NAMALWA (cell line): ENCODE measurements at places on chromosomes 1 and 21.

DNA sequence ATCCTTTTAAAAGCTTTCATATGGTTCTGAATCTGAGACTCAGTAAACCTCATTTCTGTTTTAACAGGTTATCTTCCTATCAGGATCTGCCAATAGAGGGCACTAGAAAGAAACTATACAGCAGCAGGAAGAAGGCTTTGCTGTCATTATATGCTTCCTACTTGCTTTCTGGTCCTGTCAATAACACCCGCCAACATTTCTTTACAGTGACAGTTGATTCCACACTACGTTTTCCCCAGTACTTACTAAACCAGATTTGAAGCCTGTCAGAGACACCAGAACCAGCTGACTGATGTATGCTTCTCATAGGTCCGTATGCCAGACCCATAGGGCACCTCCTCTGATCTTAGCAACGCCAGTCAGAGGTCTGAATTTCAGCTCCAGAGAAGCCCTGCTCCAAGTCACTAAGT, 341.0 kb upstream of the NEGR1 start:
- peak; percentile 72 for DNase-seq

DNA sequence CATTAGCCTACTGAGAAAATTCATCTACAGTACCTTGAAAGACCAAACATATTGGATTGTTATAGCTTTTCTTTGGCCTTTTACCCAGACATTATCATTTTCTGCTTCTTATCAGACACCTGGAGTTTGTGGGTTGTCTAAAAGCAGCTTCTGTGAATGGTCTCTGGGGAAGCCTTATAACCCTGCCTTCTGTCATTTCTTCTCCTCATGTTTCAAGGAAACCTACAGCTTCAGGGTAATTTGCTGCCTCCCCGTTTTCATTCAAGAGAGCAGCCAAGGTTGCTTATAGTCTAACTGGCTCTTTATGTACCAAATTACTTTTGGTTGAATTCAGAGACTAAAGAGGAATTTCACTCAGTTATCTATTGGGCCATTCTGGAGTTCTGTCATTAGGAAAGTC, 288.3 kb upstream of the SGIP1 start:
- no peak for DNase-seq

DNA sequence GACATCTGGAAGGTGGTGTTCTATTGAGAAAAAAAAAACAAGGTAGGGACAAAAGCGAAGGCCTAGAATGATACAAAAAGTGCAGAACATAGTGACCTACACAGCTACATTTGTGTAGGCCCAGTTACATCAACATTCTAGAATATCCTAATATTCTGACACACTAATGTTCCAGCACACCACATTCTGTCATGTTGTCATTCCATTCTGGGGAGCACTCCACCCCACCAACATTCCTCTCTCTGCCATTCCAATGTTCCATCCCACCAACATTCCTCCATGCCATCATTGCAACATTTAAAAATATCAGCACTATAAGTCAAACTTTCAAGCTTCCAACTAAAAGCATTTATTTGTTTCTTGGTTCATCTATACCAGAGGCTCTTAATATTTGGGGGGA, 28.5 kb downstream of the COA7 start:
- DNase-seq: no peak

DNA sequence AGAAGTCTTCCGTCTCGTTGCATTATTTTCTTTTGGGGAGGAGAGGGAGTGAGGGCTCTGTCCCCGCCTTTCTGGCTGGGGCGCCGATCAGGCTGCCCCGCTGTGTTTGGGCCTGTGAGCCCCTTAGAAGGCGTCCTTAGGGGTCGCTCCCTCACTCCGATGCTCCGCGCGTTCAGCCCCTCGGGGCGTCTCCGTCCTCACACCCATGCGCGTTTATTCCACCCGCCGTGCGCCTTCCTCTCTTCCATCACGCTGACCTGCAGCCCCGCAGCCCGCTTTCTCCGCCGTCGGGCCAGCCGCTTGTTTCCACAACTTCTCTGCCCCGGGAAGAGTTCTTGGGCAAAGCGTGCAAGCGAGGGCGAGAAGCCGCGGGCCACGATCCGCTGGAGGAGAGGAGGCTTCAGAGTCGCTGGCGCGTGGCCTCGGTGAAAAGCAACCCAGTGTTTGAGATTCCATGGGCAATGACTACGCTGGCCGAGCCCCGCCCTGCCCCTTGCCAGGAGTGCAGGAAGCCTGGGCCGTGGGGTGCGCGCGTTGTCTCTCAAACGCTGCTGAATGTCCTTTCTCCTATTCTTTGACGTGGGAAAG, 27.7 kb downstream of the TRIM11 start:
- no peak for DNase-seq

GRCh38 chr21:33128538-33128937, 58.6 kb downstream of the OLIG1 start:
- DNase-seq: no peak

DNA sequence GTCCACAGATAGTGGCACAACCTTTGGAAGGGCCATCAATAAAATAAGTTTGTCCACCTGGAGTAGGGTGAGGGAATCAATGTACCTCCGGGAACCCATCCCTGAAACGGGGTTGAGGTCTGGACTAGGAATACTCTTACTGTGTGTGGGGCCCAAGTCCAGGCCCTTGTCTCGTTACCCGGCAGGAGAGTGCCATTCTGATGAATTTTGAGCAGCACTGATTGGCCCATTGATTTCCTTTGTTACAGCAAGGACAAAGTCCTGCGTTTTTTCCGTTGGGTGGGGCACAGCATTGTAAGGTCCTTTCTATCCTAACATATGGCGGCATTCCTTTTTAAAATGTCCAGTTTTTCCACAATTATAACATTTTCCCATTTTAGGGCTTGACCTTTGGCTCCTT, 75.2 kb downstream of the AXDND1 start:
- DNase-seq: no peak

DNA sequence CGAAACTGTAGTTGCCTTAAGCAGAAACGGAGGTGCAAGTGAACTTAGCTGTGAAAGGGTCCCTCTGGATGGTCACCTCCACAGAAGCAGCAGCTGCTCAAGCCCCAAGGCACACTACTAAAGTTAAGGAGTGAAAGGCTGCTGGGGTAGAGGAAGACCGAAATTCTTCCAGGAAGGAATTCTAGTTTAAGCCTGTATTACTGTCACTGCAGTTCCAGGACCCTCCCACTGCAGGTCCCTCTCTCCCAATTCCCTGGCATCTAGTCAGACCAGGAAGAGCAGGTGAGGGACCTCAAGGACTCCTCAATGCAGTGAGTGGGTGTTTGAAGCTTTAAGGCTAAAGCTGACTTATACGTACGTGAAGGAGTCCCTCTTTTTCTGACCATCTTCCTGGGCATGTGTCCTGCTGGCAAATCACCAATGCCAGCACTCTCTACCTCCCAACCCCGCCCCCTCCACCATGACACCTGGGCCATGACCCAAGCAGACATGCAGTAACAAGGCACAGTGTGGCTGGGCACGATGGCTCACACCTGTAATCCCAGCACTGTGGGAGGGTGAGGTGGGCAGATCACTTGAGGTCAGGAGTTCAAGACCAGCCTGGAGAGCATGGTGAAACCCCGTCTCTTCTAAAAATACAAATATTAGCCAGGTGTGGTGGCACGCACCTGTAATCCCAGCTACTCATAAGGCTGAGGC, 57.2 kb downstream of the TGFBR3 start:
- no peak for DNase-seq

GRCh38 chr1:108512239-108513043, 47.5 kb upstream of the EEIG2 start:
- peak; percentile 62 for DNase-seq

DNA sequence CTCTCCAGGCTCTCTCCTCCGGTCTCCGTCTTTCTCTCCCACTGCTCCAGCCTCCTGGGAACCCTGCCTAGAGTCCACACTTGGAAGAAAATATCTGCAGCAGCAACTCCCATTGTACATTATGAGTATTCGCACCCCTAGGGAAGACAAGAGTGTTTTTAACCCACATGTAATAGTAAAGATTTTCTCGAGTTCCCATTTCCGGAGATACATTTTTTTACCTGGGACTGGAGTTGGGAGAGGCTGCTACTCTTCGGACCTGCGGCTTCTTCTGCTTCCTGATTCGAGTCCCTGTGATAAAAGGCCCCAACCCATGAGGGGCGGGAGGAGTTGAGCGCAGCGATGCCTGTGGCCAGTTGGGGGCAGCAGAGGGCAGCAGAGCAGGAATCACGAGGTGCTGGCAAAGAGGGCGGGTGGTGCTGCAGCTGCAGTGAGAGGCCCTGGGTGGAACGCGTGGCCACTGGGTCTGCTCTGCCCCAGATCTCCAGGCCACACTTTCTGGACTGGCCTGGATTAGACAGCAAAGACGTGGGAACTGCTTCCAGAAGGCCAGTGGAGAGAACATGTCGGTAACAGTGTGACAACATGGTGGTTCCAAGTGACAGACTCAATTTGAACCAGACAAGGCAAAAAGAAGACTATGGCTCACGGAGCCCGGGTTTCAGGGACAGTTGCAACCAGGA, 221.0 kb upstream of the CSF3R start:
- peak; percentile 84 for DNase-seq

- DNase-seq: no peak
Observed at GRCh38 chr1:179818260-179818659, 59.3 kb downstream of the TOR1AIP2 start.

- no peak for DNase-seq
Observed at GRCh38 chr1:175220853-175221556, 28.4 kb upstream of the KIAA0040 start.

DNA sequence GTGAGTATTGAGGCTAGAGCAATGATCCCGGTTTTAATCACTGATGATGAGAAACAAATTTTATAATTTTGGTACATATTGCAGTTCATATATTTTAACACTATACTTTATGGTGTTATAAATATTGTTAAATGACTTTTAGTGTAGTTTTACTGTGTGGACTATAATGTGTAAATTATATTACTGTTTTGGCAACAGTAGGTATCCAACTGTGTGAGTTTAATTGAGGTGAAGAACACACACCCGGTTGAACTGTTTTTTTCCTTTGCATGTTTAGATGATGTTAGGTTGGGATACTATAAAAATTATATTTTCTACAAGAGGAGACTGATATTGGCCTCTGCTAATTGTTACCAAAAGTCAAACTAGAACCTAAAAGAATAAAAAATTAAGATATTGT, 166.5 kb downstream of the SDCCAG8 start:
- no peak for DNase-seq

DNA sequence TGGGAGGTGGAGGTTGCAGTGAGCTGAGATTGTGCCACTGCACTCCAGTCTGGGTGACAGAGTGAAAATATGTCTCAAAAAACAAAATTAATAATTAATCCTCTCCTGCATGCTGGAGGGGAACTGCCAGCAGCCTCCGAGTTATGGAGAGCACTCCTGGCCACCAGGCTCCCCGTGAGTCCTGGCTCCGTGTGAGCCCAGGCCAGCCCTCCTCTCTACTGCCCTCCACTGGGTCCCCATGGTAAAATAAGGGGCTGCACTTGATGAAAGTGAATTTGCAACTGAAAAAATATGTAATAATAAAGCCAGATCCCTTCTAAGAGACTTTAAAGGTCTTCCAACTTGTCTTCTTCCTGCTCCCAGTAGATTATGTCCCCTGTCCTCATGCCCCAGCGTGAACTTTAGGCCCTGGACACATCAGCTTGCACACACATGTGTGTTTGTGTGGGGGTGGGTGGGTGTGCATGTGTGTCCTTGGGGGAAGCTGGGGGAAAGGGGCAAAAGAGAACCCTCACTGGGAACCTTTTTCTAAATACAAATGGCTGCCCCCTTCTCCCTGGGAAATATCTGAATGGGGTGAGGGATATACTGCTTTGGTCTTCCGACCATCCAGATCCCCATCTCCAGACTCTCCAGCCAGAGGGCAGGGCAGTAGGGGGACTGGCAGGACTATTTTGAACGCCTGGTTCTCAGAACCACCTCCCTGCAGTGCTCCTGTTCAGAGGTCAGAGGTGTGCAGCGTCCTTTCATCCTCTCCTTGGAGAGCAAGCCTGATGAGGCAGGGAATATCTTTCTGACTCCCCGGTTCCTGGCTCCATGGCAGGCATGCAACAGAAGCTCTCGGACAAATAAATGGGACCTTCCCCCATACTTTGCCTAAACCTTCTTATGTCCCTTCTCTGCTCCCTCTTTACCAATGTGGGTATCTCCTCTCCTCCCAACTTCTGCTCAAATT, 26.2 kb downstream of the NEK2 start:
- peak; percentile 60 for DNase-seq

- peak; percentile 93 for DNase-seq
Observed at GRCh38 chr1:31939484-31940329, 1.5 kb upstream of the PTP4A2 start.

DNA sequence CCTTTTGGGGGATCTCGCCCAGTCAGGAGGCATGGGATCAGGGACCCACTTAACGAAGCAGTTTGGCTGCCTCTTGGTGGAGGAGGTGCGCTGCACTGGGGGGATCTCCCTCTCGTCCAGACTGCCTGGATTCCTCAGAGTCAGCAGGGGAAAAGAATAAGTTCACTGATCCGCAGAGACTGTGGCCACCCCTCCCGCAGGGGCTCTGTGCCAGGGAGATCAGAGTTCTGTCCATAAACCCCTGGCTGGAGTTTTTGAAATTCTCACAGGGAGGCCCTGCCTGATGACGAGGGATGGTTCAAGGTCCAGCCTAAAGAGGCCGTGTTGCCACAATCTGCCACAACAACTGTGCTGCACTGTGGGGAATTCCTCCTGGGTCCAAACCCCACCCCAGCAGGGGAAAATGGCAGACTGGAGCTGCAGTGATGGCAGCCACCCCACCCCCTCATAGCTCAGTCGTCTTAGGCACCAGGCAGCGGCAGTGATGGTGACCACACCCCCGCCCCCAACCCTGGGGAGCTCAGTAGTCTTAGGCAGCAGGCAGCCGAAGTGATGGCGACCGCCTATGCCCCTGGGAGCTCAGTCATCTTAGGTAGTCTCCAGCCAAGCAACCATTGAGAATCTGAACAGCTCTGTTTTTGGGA, 273.8 kb upstream of the USP25 start:
- DNase-seq: no peak

- DNase-seq: no peak
Observed at GRCh38 chr1:186802388-186802787, 26.4 kb upstream of the PLA2G4A start.

- DNase-seq: no peak
Observed at GRCh38 chr1:104463126-104463697, 713.5 kb downstream of the AMY1C start.

DNA sequence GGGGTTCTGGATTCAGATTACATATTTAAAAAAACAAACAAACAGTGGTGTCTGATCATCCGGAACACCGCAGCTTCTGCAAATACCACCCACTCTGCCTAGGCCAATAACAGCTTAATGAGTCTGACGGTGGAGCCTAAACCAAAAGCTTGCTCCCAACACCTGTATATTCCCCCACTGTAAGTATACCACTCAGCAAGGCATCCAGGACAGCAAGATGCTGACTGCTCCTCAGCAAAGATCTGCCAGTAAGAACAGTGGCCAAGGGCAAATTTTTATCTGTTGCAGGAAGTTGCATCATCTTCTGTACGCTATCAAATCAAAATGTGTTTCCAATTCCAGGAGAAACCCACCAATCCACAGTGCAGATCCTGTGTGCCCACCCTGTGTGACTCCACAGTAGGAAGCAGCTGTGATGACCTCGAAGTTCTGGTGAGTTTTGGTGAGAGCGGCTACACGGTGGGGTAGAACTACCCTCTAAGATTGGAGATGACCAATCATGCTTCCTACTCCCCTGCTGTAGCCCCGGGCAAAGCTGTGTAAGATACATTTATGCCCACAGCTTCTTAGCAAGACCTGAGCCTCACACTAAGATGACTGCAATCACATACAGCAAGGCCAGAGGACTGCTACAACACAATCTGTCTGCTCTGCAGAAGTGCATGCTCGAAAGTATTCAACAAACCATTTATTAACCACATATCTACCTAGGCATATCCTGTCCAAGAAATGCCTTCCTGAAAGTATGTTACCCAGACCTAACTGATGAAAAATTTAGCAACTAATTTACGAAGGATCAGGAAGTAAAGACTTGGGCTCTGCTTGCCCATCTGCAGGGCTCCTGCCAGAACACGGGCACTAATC, 30.5 kb downstream of the SIPA1L2 start:
- peak; percentile 41 for DNase-seq

GRCh38 chr1:225999912-226000337, 782 bp upstream of the SDE2 start:
- peak; percentile 93 for DNase-seq
